Activated CD8-positive, alpha-beta T cell treated with anti-CD3 and anti-CD28 coated beads for 36 hours (primary cell): ENCODE measurements at places on chromosomes 11 and 22. TPM values are rescaled to one million over a fixed set of nuclear protein-coding genes. Genes with fewer than 3 reads are reported as not detected.

DNA sequence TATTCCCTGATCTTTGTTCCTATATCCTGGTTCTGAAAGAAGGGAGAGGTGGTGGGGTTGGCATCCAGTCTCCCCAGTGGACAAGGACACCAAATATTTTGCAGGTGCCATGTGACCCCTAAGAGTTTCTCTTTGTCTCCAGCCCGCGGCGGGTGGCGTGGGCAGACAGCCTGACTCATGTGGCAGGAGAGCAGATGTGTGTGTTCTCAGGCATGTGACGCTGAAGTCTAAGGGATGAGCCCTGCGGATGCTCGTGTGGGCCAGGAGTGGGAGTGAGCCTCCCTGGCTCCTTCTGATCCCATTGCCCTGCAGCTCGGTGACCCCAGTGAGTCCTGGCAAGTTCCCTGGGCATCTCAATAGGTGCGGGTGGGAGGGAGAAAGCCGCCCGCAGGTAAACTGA lies 94.8 kb upstream of the TBCEL start:
- no peak for DNase-seq

GRCh38 chr11:124807660-124808270 lies 7.6 kb upstream of the MSANTD2 start:
- no peak for DNase-seq

Gene MUC5AC
- total RNA-seq = not detected

- no peak for DNase-seq
Measured at GRCh38 chr22:19747551-19747950, 13.0 kb upstream of the TBX1 start.

GRCh38 chr22:43014316-43014868 lies 557 bp downstream of the PACSIN2 start:
- DNase-seq = peak; percentile 42

DNA sequence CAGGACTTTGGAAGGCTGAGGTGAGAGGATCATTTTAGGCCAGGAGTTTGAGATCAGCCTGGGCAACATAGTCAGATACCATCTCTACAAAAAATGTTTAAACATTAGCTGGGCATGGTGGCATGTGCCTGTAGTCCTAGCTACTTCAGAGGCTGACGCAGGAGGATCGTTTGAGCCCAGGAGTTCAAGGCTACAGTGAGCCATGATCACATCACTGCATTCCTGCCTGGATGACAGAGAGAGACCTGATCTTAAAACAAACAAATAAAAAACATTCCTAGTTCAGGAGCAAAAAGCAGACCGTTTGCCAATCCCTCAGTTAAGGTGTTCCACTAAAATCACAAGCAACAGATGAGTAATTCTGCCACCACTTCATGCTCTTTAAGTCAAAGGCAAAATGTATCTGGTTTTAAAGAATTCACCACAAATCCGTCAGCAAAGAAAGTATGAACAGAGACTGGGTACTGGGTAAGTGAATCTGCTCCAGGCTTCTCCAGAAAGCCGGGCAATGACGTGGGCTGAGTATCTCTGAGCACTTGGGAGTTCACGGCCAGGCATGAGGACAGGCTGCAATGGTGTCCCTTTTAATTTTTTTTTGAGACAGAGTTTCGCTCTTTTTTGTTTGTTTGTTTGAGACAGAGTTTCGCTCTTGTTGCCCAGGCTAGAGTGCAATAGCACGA lies 19.5 kb downstream of the CLTCL1 start:
- DNase-seq = no peak

GRCh38 chr11:108835624-108836023 lies 170.8 kb downstream of the DDX10 start:
- no peak for DNase-seq

Gene DAGLA
- not detected for total RNA-seq

DNA sequence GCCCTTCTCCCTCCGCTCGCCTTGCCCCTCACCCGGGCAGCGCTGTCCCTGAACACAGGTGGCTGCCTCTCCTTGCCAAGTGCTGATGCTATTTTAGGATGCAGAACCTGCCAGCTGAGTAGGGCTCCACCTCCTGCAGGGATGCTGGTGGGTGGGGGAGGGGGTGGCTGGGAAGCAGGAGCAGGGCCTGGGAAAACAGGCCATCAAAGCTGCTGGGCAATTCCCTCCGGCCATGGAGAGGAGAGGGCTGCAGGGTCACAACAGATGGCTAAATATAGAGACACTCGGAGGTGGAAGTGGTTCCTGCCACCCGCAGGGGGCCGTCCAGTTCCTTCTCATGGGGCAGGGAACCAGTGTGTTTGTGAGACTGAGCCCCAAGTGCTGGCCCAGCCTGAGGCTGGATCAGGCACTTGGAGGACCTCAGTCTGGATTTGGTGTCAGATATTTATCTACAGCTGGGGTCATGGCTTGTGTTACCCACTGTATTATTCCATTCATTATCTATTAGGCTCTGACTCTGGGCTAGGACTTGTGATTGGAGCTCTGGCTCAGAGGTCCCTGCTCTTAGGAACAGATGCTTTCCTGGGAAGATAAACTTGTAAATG lies 59.6 kb downstream of the LRRC32 start:
- DNase-seq = peak; percentile 36

Gene CELF1
- total RNA-seq = 120 TPM

GRCh38 chr22:43060183-43060582 lies 29.0 kb downstream of the TTLL1 start:
- peak; percentile 66 for DNase-seq

- no peak for DNase-seq
Measured at GRCh38 chr11:69398529-69399492, 82.7 kb upstream of the LINC01488 start.

Gene MS4A6E
- total RNA-seq = not detected

GRCh38 chr11:101582236-101582988 lies 1.4 kb downstream of the TRPC6 start:
- no peak for DNase-seq

Gene RBM4
- total RNA-seq = 108 TPM

Gene GRAMD1B
- 15.4 TPM for total RNA-seq

Gene FOLR2
- not detected for total RNA-seq

- DNase-seq = no peak
Measured at GRCh38 chr11:1823376-1824220, 11.2 kb upstream of the SYT8 start.

GRCh38 chr11:110131386-110132123 lies 38.4 kb downstream of the ZC3H12C start:
- no peak for DNase-seq

GRCh38 chr11:77142091-77142975 lies 14.3 kb downstream of the MYO7A start:
- peak; percentile 68 for DNase-seq

DNA sequence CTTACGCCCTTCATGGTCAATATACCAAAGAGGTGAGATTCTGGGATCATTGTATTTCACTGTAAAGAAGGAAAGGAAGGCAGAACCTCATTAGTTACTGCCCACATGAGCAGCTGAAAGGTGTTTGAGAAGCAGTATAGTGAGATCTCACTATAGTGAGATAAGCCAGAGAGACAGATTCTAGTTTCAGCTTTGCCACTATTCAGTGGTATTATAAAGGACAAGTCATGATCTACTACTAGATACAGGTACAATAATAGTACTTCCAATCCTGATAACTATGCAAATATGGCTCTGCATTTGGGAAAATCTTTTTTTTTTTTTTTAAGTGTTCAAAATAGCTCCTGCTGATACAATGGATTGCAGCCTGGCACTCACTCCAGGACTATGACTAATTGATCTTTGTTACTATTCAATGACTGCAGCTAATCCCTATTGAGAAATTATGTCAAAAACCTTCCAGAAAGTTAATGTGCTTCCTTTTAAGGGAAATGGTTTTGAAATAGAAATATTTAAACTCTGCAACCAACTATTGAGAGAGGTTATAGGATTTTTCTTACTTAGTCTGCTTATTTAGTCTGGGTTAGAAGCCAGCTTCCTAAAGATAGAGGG lies 8.3 kb upstream of the DLAT start:
- DNase-seq = no peak

Gene FAT3
- not detected for total RNA-seq

Gene RCN1
- total RNA-seq = 26.2 TPM

- DNase-seq = no peak
Measured at GRCh38 chr22:20998411-20999336, 3.2 kb downstream of the THAP7 start.

GRCh38 chr22:27996981-27997380 lies 77.9 kb upstream of the PITPNB start:
- no peak for DNase-seq

GRCh38 chr11:106021181-106021966 lies 666 bp downstream of the MSANTD4 start:
- no peak for DNase-seq

GRCh38 chr22:44709881-44710392 lies 7.9 kb downstream of the PRR5 start:
- DNase-seq = peak; percentile 33

DNA sequence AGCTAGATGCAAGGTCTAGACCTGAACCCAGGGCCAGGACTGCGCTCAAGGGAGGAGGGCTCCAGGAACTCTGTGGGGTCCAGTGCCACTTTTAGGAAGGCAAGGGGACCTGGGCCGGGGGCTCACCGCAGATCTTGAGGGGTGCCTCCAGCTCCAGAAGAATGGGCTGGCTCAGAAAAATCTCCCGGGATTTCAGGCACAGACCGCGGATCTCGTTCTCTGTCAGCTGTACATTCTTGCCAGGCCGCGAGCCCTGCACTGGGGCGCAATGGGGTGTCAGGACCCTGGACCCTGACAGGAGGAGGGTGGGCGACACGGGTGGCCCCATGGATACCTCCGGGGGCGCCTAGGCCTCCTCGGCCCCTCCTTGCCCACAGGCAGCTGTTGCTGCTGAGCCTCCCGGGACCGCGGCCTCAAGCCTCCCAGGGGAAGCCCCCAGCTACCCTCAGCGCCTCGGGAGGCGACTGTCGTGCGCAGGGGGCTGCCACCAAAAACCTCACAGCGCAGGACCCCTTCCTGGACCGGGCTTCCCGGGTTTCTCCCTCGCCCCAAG lies 640 bp downstream of the PPP1CA start:
- DNase-seq = peak; percentile 45

DNA sequence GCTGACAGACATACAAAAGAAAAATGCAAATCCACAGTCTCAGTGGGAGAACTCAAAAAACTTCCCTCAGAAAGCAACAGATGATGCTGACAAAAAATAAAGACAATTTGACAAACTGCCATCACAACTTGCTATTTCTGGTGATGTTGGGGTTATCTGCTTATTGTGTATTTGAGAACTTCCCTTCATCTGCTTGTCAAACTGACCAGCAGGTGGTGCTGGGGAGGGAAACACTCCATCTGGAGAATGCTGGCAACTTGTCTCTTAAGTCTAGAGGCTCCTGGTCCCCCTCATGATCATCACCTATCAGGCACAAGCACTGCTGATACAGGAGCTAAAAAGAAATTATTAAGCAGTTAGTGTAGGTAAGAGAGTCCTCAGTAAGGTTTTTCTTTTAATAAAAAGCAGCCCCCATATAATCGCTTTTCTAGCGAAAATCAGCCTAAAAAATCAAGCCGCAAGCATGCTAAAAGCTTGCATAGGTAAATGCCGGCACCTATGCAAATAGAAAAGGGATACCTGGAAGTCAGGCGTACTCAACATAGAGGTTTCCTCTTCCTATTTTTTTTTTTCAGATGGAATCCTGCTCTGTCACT lies 9.8 kb upstream of the FAM111B start:
- peak; percentile 82 for DNase-seq

Gene FOSL1
- total RNA-seq = 9.9 TPM

GRCh38 chr11:36478700-36479329 lies 31.3 kb downstream of the TRAF6 start:
- peak; percentile 60 for DNase-seq

DNA sequence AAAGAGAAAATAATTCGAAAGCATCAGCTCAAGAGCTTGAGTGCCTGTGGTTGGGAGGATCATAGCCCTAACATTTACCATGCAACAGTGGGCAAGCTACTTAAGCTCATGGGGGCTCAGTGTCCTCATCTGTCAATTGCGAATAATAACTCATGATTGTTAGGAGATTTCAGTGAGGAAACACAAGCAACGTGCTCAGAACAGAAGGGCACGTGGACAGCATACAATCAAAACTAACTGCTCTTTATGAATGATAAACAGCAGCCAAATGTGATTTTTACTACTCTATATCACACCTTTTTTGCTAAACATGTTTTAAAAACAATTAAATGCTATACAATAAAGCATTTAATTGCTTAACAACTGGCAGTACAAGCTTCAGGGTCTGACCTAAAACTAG lies 310.1 kb upstream of the NARS2 start:
- DNase-seq = no peak

Gene RAB3IL1
- not detected for total RNA-seq

DNA sequence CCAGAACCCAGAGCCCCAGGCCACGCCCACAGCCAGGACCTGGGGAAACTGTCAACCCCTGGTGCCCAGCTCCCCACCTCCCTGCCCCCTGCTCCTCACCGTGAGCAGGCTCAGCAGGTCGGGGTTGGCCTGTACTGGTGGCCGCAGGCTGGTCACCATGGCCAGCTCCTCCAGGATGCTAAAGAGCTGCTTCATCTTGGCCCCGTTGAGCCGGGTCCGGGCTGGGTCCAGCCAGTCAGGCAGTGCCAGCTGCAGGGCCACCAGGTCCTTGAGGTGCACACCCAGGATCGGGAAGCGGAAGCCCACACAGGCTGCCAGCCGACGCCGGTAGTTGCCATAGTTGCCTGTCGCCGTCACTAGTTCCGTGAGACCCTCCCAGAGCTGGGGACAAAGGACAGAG lies 7.3 kb downstream of the RASGRP2 start:
- no peak for DNase-seq

Gene MPEG1
- total RNA-seq = not detected

Gene PDE3B
- 42.3 TPM for total RNA-seq

- DNase-seq = no peak
Measured at GRCh38 chr11:17116117-17116516, 38.6 kb upstream of the RPS13 start.

DNA sequence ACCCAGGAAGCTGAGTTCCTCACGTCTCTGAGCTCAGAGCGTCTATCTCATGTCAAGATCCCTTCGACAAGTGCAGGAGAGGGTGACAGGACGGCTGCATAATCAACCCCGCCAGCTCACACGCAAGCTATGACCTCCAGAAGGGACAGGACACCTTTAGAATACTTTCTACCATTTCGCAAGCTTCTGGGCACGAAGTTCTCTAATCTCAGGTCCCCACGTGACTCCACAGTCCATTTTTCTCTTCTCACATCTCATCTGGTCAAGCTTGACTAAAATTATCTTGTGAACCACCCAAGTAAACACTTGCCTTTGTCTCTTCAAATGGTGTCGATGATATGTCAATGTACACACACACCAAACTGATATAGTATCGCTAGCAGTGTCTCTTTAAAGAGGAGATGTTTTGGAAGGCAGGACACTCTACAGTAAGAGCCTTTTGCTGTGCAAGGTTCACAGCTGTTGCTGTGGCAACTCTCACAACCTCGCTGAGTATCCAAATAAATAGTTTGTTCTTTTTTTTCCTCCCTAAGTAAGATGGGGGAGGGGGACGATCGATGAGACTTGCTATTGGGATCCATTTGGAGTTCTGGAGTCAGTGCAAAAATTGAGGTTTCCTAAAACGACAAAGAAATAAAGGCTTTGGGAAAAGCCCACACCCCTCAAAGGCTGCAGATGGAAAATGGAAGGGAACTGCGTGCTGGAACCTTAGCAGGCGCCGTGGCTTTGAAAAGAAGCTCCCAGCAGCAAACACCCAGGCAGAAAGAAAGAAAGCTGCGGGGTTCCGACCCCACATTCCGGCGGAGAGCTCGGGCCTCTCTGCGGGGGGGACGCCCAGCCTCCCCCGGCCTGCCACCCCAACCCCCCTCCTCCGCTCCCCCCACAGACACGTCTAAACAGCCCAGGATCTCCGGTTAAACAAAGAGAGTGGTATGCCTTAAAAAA lies 215.4 kb upstream of the UBASH3B start:
- DNase-seq = no peak

GRCh38 chr11:15276621-15277020 lies 161.9 kb downstream of the INSC start:
- DNase-seq = no peak
